ENCODE measurements at places on chromosomes 1 and 21. TPM values are rescaled to one million over a fixed set of nuclear protein-coding genes. Genes with fewer than 3 reads are reported as not detected.

DNA sequence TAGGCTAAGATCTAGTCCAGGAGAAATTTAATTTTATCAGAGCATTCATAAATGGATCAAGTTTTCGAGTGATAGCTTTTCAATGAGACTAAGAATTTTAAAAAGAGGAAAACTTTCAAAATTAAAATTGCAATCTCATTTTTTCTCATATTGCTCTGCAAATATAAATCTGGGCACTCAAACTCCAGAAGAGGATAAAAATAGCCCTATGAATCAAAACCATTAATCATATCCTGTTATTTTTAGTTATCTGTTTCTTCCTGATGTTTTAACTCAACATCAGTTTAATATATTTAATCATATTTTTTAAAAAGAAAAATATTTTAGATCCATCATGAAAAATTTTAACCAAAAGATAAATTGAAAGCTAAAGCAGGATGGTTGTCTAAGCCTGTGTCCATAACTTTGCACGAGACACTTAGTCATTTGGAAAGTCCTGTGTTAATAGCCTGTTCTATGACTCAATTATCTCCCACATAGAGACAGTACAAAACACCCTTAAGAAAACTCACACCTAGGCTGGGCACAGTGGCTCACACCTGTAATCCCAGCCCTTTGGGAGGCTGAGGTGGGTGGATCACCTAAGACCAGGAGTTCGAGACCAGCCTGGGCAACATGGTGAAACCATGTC is 17.1 kb upstream of the PRRC2C start:
- peak; percentile 64 for DNase-seq

DNA sequence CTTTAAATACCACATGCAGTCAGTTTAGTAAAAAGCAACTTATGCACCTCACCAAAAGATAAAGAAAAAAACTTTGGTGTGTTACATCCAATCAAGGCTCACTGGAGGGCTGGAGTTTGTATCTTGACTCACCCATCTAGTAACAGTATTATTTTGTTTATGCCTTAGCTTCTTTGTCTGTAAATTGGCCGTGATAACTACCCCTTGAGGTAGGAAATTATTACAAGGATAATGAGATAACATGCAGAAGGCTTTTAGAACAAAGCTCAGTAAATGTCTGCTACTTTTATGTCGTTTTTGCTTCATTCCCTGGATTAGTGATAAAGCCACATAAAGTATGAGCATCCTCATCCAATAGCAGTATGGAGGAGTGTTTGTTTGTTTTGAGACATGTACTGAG is 94.8 kb downstream of the ATP5PO start:
- no peak for DNase-seq

- DNase-seq = no peak
These were observed 225.6 kb upstream of the MAP1LC3C start for GRCh38 chr1:242224461-242224860.

DNA sequence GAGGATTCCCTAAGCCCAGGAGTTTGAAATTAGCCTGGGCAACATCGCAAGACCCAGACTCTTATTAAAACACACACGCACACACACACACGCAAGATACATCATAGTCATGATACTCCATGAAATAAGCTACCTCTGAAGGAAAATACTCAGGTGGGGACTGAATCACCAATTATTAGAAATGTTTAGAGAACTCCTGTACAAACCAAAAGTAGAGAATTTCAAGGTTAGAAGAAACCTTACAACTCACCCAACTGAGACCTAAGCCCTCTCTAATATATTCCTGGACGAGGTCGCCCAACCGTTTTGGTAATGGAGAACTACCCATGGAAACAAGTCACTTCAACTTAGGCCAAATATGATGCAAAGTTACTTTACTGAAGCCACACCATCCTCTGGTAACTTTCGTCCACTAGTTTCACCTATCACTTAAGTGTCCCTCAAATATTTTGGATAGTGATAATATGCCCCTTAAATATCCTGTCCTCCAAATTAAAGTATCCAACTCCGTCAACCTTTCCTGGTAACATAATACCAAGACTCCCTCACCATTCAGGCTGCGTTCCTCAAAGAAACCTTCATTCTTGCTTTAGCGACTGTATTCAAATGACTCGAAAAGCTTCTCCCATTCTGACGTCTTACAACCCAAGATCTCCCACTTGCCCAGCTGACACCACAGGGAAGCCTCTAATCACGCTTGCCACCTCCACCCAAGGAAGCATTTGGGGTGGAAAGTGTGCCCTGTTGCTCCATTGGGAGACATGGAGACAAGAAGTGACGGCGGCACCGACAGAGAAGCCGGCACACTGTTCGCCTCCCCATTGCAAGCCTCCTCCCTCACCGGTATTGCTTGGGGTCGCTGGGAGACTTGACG is 856 bp downstream of the NRDC start:
- peak; percentile 42 for DNase-seq

DNA sequence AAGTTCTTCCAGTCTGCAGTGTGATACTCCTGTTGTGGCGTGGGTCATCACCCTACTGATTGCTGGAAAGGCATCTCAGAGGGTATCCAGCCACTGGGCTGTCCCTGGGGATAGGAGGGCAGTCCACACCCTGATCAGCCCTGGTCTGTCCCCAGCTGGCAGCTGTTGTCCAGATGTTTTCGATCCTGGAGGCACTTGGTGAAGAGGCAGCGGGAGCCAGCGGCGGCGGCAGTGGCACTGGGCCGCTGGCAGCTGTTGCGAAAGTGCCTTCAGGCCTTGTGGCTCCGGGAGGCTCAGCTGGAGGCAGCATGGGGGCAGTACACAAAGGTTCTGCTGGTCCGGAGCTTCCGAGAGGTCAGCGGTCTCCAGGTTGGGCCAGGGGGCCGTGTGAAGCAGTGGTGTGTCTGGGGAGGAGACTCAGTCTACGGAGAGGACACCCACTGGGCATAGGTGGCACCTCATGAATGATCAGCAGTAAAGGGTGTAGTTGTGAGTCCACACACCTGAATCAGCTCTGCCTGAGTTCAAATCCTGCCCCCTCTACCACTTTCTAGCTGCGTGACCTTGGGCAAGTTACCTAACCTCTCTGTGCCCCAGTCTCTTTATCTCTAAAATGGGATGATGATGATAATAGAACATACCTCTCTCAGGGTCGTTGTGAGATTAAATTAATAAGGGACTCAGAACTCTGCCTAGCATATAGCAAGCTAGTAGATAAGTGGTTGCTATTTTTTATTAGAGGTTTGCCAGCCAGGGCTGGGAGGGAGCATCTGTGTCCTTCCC is 6.1 kb downstream of the C1orf167 start:
- no peak for DNase-seq

The HAPLN2 gene
- not detected for total RNA-seq

The RHCE gene
- 0.54 TPM for total RNA-seq

DNA sequence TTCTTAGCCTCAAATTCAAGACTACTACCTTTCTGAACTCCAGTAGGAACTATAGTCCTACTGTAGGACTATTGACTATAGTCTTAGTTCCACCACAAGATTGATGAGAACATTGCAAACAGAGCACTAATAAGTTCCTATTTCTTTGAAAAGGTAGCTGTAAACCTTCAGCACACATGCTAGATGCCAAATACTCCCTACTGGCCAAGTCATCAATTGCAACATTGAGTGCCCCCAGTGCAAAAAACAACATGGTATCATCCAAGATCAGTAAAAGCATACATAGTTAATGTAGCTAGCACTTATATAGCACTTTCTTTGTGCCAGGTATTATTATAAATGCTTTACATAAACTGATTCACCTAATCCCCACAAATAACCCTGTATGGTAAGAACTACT is 99.8 kb downstream of the MRPL39 start:
- peak; percentile 23 for DNase-seq

DNA sequence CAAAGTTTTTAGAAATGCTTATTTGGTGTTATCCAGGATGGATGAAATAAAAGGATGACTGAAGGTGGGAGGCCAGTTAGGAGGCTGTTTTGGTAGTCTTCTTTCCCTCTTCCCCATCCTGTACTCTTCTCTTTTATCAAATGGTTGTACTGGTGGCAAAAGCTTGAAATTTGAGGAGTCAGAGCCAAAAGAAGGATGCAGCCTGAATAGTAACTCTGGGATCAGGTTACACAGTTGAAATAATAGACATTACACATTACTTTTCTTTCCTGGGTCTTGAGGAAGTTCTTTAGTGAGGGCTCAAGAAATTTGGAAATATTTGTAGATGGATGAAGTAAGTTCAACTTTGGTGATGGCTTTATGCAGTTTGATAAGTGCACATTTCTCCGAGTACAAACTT is 108.6 kb downstream of the GPR52 start:
- peak; percentile 33 for DNase-seq

The PDC gene
- total RNA-seq = not detected

- DNase-seq = peak; percentile 19
These were observed 226.6 kb upstream of the ZRANB2 start for GRCh38 chr1:71307451-71307850.

- no peak for DNase-seq
These were observed 145.6 kb downstream of the CAMTA1 start for GRCh38 chr1:6930732-6931300.

DNA sequence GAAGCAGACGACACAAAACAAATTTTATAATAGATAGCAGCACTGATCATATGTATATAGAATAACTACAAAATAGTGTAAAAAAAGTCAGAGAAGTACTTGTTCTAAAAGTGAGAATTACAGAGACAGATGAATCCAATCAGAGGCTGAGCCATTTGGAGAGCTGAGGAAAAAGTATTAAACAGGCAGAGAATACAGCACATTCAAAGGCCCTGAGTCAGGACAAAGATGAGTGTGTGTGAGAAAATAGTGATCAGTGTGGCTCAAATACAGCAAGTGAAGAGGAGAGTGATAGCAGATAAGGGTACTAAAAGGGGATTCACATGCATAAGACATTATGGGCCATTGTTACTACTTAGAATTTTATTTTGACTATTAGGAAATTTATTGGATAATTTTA is 430.6 kb upstream of the BRINP3 start:
- peak; percentile 31 for DNase-seq

DNA sequence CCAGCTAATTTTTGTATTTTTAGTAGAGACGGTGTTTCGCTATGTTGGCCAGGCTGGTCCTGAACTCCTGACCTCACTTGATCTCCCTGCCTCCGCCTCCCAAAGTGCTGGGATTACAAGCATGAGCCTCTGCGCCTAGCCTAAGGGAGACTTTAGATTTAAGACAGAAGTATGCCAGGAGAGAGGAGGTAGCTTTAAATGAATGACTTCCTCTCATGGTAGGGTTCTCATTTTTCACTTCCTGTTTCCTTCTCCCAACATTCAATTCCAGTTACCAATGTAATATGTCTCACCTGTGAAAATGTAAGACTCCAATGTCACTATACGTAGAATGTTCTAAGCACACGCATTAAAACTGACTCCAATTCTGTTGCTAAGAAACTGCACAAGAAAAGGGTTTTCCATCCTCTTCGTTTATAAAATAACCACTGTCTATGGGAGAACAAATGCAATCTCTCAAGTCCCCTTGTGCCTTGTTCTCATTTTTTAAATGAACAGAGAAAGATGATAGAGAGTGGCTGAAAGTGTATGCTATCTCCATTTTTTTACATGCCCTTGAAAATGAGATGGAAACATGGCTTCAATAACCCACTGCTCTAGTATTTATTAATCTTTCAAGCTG is 140.0 kb downstream of the SLC45A1 start:
- DNase-seq = no peak

DNA sequence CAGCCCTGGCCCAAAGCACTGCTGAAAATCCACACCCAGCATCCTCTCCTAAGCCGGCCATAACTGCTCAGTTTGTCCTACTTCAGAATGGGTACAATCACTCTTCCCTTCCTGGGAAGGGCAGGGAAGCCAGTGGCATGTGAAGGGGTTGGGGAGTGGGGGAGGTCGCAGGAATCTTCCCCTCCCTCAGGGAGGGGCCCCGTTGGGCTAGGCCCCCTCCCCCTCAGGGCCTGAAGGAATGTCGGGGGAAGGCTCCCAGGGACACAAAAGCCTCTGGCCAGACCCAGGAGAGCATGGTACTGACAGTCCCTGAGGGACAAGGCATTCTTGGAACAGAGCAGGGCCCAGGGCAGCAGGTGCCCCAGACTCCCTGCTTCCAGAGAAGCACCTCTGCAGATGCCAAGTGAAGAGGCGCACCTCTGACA is 1.2 kb downstream of the ELOVL1 start:
- no peak for DNase-seq

GRCh38 chr1:40939320-40940059 is 40.0 kb upstream of the CTPS1 start:
- peak; percentile 70 for DNase-seq

DNA sequence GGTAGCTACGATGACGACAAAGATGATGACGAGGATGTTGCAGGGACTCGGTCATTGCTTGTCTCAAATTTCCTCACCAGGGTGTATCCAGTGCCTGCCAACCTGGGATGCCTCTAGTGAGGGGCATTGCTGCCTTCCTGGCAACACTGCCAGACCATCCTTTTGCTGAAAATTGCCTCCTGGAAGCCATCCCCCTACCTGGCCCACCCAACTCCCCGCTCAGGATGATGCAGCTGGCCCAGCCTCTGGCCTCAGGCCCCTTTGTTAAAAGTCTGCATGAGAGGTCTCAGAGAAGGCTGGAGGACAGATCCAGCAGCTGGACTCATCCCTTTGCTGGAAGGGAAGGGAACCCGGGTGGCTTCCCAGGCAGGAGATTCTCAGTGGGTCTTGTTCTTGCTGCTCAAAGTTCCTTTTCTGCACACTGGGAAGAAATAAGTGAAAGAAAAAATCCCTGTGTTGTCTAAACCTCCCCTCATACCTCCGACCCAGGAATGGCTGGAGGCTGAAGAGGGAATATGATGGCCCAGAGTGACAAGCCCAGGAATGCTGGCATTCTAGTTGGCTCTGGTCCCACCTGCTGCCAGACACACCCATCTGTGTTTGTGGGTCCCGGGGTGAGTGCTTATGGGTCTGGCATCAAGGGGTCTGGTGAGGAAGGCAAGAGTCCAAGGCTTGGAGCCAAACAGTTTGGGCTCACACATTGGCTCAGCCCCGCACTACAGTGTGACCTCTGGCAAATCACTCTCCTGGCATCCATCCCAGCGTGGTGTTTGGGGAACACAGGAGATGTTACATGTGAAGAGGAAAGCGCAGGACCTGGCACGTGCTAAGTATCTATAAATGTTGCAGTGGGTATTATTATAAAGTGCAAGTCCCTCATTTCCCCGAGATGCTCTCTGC is 6.7 kb upstream of the FNDC5 start:
- no peak for DNase-seq

- DNase-seq = peak; percentile 26
These were observed 22.8 kb downstream of the CDC7 start for GRCh38 chr1:91523482-91523881.

The RRP1B gene
- total RNA-seq = 21.4 TPM

GRCh38 chr1:27417713-27418112 is 25.3 kb downstream of the GPR3 start:
- no peak for DNase-seq

GRCh38 chr1:228374711-228375577 is 31.7 kb downstream of the TRIM11 start:
- DNase-seq = peak; percentile 94

Data from IMR-90 (cell line).